Prostate gland (tissue), 2 donors: ENCODE measurements at places on chromosomes 6 and 20. TPM values are rescaled to one million over a fixed set of nuclear protein-coding genes. Genes with fewer than 3 reads are reported as not detected.

The IMPG1 gene
- total RNA-seq = not detected

The NSFL1C gene
- total RNA-seq = 54.5 TPM

The EMILIN3 gene
- total RNA-seq = 8.4 TPM

GRCh38 chr6:153698637-153699036 lies 340.4 kb upstream of the OPRM1 start:
- H3K27ac ChIP-seq = no peak overlapping the region
- DNase-seq = no peak
- H3K4me3 ChIP-seq = no peak overlapping the region
- no peaks in the 10 kb centered on the region for H3K36me3 ChIP-seq
- no peaks in the 10 kb centered on the region for H3K4me1 ChIP-seq

DNA sequence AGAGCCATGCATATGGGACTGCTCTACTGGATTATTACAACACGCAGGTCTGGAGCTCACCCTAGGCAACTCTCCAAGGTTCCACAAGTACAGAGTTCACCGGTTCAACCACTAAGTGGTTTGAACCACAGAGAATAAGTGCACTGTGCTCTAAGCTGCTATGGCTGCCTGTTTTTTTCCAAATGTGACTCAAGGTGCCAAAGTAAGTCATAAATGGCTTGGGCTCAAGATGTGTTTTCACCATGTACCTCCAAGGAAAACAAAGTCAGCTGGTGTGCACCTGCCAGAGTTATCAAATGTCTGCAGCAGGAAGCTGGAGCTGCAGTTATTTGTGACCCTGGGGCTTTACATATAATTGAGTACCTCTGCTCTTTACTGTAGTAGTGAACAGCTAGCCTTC lies 76.7 kb downstream of the PREP start:
- no peak overlapping the region for H3K4me3 ChIP-seq
- peaks cover 7% of the 10 kb centered on the region for H3K4me1 ChIP-seq
- no peaks in the 10 kb centered on the region for H3K36me3 ChIP-seq
- no peaks in the 10 kb centered on the region for H3K27me3 ChIP-seq

DNA sequence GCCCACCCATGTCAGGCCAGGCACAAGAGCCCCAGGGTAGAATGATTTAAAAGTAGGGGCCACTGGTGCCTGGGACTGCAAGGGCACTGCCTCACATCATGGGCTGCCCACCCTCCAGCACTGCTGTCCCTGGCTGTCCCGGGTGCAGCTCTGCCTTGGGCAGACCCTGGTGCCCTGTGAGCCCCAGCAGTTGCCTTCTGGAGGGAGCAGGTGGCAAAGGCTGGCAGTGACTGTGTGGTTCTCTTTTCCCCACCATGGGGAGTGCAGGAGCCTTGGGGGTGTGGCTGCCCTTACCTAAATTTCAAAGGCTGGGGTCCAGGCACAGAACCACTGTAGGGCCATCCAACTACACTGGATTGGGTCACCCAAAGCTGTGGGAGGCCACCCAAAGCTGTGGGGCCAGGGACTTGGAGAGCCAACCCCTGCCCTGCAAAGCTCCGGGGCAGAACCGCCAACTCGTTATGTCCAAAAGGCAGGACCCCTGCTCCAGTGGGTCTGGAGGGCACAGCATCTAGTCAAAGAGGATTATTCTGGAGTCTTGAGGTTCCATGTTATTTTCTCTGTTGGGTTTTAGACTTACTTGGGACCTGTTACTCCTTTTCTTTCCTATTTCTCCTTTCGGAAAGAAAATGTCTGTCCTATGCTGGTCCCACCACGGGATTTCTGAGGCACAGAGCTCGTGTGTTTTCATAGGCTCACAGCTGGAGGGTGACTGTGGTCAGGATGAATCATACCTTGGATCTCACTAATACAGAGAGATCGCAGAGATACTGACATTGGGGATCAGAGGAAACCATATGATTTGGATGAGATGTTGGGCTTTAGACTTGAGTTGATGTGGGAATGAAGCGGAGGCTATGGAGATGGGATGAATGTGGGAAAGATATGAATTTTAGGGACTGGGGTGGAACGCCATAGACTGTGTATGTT lies 65.3 kb downstream of the RAMACL start:
- no peak for DNase-seq
- no peaks in the 10 kb centered on the region for H3K27me3 ChIP-seq
- no peaks in the 10 kb centered on the region for H3K4me1 ChIP-seq
- H3K36me3 ChIP-seq = no peaks in the 10 kb centered on the region

DNA sequence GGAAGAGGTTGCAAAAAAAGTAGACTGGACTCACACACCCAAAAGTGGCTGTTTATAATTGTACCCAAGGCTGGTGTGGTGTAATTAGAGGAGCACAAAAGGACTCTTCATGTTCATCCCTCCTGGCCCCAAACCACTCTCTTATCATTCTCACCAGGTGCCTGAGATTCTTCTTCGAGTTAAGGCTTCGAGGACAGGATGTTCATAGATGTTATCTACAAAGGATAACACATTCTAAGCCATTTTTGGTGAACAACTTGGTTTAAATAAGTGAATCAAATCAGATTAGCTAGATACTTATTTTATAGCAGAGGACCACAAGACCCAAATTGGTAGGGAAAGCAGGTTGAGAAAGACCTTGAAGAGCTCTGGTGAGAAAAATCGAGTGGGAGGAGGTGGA lies 73.1 kb upstream of the SUPT3H start:
- no peaks in the 10 kb centered on the region for H3K27me3 ChIP-seq
- H3K27ac ChIP-seq = no peak overlapping the region
- DNase-seq = no peak

- H3K27me3 ChIP-seq = no peaks in the 10 kb centered on the region
- no peak for DNase-seq
- no peaks in the 10 kb centered on the region for H3K36me3 ChIP-seq
These were observed 136.8 kb downstream of the ALDH8A1 start for GRCh38 chr6:134813146-134813545.

GRCh38 chr6:15387118-15387517 lies 141.2 kb downstream of the JARID2 start:
- H3K4me1 ChIP-seq = no peaks in the 10 kb centered on the region
- H3K27ac ChIP-seq = no peak overlapping the region
- no peak for DNase-seq
- H3K36me3 ChIP-seq = no peaks in the 10 kb centered on the region
- H3K27me3 ChIP-seq = no peaks in the 10 kb centered on the region

DNA sequence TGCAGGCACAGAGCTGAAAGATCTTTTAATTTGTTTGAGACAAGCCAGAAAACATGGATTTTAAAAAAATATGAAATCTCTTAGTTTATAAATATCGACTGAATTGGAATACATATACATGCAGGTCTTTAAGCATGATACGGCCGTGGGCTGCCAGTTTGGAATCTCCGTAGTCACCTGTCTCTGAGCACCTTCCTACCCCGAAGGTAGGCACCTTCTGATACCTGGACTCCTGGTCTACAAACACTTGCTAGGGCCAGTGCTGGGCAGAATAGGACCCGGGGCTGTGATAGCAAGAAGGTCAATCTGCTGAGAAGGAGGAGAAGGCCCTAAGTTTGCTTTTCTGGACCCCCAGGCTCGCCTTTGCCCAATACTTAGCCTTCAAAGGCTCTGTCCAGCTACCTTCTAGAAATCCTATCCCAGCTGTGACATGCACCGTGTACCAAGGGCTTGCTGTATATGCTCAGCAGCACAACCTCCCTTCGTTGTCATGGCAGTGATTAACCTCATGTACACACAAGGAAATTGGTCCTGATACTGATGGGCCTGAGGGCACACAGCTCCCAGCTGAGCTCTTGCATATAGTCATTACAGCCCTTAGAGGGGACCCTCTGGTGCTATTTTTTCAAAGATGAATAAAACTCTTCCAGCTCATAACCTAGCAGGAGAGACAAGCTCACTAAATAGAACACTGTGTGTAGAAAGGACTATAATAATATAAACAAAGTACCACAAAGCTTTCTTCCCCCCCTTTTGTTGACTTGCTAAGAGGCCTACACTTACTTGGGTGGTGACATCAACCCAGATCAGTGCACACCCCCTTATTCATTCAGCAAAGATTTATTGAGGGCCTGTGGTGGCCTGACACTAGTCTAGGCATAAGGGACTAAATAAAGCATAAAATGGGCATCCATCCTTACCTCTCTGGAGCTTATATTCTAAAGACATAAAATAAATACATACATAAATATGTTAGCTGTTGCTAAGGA lies 17.7 kb downstream of the SNPH start:
- H3K36me3 ChIP-seq = no peaks in the 10 kb centered on the region
- no peak overlapping the region for H3K4me3 ChIP-seq
- no peaks in the 10 kb centered on the region for H3K27me3 ChIP-seq
- DNase-seq = no peak

DNA sequence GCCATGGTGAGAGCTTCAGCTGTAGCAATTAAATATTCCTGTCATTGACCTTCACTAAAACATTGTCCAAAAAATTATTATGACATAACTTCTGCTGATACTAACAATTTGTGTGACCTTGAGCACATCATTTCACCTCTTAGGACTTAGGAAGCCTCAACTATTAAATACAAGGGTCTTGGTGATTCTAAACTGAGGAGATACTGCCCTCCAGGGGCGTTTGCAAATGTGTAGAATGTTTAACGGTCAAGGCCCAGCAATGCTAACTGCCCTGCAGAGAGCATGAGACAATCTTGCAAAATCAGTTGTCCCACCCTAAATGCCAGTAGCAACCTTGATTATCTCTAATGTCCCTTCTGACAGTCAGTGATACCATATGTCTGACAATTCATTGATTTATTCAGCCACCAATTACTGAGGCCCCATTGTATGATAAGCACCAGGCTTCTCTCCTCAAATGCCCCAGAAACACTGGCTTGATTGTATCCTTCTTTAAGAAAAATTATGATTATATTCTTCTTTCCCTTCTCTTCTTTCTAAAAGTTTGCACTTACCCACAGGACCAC lies 284.1 kb upstream of the PLN start:
- no peaks in the 10 kb centered on the region for H3K36me3 ChIP-seq
- no peak for DNase-seq
- no peaks in the 10 kb centered on the region for H3K27me3 ChIP-seq
- H3K27ac ChIP-seq = no peak overlapping the region
